IPS-NIHi11 (cell line): ENCODE measurements at places on chromosomes 5 and 9.

DNA sequence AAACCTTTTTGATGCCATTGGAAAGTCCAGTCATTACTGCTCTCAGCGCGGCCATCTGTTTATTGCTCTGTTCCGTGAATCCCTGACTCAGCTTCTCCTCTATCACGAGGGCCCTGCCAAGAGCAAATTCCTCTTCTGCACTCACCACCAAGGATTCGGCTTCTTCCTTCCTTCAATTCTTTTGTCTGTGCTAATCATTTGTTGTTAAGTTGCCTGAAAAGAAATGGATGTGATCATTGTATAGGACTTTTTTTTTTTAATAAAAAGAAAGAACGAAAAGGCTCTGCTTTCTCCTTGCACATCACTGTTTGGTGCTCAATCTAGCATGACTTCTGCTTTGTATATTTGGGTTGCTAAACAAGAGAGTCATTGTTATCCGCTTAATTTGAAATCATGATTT, 128.7 kb upstream of the PIK3R1 start:
- no peak for DNase-seq

DNA sequence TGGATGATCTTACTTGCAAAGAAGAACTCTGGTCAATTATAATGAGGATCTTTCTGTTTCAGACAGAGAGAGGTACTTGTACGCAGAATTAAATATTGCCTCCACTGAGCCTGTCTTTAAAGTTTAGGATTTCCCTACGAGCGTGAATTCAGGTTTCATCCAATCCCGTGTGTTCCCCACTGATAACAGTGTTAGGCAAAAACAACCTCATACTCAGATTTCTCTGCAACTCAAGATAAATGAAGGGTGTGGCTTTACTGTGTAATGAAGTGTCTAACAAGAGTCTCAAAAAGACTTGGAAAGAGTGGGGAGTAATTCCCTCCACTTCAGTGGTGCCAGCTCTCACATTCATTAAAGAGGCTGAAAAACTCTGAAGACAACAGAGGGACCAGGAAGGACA, 53.2 kb upstream of the ACO1 start:
- no peak for DNase-seq

- no peak for DNase-seq
Observed at GRCh38 chr9:115439641-115440040, 321.7 kb upstream of the TNC start.

DNA sequence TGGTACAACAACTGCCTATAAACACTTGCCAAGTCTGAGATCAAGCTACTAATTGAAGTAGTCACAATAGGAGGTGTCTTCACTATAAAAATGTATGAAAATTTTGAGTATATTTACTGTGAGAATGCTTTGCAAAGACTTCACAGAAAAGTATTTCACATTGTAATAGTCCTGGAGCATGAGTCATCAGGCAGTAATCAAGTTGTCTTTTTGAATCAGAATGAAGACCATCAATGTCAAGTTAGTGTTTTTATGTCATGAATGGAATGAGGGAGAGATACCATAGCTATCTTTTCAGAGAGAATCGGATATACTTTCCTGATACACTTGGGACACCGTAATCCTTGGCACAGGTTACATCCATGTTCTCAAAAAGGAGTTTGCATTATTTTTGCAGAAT, 466.9 kb upstream of the ARRDC3 start:
- DNase-seq = no peak

GRCh38 chr9:131410044-131410491, 16.2 kb downstream of the PRRC2B start:
- no peak for DNase-seq

DNA sequence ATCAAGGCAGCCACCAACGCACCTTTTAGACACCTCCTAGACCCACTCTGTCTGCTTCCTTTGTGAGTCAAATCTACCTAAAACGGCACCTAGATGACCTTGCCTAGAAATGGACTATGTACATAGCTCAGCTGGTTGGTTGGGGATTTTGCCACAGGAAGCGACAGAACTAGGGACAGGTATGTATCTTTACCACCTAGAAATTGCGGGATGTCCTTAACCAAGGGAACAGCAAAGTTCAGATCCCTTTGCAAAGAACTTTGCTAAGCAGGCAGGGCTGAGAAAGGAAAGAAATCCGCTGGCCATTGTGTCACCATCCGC, 2.0 kb upstream of the ENC1 start:
- no peak for DNase-seq

GRCh38 chr5:37668524-37669047, 171.3 kb downstream of the GDNF start:
- peak; percentile 62 for DNase-seq

- DNase-seq = no peak
Observed at GRCh38 chr9:92717201-92718085, 47.2 kb downstream of the BICD2 start.

GRCh38 chr9:26656003-26656870, 236.4 kb downstream of the CAAP1 start:
- peak; percentile 63 for DNase-seq

DNA sequence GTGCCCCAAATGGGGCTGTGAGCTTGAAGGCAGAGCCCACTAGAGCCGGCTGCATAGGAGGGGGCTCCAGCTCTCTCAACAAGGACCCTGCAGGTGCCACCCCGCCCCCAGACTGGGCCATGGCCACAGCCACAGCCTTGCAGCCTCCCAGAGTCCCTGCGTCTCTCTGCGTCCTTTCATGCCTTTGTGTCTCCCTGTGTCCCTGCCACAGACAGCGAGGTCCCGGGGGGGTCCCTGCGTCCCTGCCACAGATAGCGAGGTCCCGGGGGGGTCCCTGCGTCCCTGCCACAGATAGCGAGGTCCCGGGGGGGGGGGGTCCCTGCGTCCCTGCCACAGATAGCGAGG, 6.3 kb downstream of the NOXA1 start:
- no peak for DNase-seq

DNA sequence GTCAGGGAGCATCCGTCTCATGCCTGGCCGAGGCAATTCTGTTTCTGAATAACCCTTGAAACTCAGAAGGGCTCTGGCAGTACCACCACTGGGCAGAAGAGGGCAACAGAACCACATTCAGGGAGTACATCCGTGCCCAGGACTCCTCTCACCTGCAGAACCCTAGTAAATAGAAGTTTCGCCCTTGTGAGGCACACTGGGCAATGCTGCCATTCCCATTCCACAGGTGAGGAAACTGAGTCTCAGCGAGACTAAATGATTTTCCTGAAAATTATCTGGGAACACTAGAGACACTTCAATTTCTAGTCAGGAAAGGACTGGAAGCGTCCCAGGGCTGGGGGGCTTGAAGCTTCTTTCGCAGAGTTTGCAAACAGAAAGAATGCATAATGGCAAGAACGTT, 74.7 kb downstream of the FGF1 start:
- DNase-seq = peak; percentile 81

GRCh38 chr9:111147041-111147440, 108.8 kb upstream of the LPAR1 start:
- no peak for DNase-seq

GRCh38 chr5:33312571-33313549, 127.9 kb upstream of the TARS1 start:
- no peak for DNase-seq

GRCh38 chr9:5612185-5612530, 16.7 kb upstream of the RIC1 start:
- DNase-seq = no peak

GRCh38 chr5:80184235-80185023, 71.4 kb downstream of the SERINC5 start:
- peak; percentile 55 for DNase-seq

- no peak for DNase-seq
Observed at GRCh38 chr5:17076272-17076671, 140.2 kb upstream of the MYO10 start.

DNA sequence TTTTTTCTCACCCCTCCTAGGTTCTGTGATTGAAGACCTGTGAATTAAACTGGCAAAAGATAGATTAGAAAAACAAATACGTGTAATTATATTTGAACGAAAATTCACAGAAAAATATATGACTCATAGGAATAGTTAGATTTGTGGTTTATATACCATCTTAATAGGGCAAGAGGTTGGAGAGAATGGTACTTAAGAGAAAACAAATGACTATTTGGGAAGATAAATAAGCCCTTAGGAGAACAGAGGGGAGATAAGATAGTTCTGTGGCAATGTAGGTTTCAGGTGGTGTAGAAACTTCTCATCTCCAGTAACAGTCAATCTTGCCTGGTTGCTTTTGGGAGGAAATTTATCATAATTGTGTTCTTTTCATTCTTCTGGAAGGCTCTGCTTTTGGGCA, 122.0 kb downstream of the PRDM9 start:
- DNase-seq = no peak
